Esophagus muscularis mucosa (tissue), 4 donors: ENCODE measurements at places on chromosomes 5 and 9. TPM values are rescaled to one million over a fixed set of nuclear protein-coding genes. Genes with fewer than 3 reads are reported as not detected.

IRGM gene
- not detected for total RNA-seq

HSD17B3 gene
- total RNA-seq = 0.83 TPM

C5orf24 gene
- total RNA-seq = 59.4 TPM

FBN2 gene
- total RNA-seq = 5.4 TPM

GRCh38 chr9:36151316-36152210, 15.0 kb downstream of the GLIPR2 start:
- DNase-seq = no peak

DNA sequence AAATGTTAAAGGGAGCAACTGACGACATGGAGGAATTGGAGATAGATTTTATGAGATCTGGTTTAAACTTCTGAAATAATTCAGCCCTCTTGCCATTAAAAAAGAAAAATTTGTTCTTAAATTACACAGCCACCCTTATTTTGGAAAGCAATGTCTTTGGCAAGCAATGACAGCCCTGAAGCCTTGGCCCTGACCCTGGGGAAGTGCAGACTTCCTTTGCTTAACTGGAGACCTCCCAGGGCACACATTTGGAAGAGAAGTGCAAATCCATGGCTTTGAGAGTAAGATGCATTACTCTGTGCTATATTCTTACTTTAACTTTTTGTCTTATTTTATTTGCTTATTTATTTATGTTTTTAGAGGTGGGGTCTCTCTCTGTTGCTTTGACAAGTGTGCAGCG, 22.0 kb downstream of the RXFP3 start:
- DNase-seq = no peak

DNA sequence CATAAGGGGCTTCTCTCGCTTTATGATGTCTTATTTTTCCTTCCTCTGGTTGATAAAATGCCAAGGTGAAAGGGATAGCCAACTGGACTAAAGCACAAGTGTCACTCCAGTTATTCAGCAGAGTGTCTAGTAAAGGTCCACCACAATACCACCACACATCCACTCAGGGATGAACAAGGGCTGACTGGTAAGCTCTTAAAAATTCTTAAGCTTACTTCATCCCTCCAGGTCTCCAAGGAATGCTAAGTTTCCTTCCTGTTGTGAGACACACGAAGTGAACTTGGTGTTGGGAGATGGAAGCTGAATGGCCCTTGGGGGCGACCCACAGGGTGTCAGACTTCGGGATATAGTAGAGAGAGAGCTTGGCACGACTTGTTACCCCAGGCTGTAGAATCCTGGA, 3.2 kb upstream of the HMGCS1 start:
- no peak for DNase-seq

GRCh38 chr9:69794356-69794755, 26.3 kb upstream of the CFAP95 start:
- no peak for DNase-seq
